ENCODE measurements at places on chromosomes 2 and 18.

- DNase-seq = no peak
Measured at GRCh38 chr2:73008766-73009135, 62.8 kb downstream of the SFXN5 start.

DNA sequence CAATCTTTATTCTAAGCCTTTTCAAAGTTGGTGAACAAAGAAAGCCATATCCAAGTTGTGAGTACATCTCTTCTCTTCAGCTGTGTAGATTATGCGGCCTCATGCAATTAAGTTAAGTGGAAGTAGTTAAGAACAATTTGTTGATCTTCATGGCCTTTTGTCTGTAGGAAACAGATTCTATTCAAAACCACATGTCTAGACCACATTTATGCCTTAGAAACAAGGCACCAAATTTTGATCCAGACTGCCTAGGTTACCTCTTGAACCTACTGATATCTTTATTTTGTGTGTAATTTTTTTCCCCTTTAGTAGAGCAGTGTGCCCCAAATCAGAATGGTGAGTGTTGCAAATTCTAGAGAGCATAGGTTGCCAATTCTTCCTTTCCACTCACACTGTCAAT lies 101.6 kb upstream of the CERS6 start:
- no peak for DNase-seq

- no peak for DNase-seq
Measured at GRCh38 chr2:134454931-134455330, 201.1 kb downstream of the MGAT5 start.

DNA sequence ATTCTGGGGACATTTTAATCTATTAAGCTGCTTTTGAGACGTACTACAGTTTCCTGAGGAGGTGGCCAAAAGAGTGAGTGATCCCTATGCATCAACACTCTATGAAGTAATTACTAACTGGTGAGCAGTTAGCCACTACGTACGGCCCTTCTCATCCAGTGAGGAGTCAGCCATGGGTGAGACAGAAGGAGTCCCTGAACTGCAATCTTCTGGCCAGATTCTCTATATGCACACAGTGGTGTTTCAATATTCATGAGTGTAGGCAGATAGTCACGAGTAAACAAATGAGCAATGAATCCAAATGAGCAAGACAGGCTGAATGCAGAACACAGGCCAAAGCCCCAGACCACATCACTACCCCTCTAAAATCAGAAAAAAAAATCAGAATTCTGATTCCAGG lies 29.8 kb upstream of the TMEM214 start:
- DNase-seq = no peak

DNA sequence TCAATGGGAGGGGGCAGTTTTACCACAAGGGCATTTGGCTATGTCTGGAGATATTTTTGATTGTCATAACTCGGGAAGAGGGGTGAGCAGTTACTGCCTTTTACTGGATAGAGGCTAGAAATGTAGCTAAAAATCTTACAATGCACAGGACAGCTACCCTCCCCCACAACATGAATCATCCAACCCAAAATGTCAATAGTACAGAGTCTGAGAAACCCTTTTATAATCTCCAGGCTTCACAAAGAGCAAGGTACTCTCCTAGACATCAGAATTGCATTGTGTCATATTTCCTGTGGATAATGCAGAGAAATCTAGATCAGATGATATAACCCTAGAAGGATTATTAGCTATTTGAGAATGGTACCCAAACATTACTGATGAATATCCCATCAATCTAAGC lies 277.1 kb upstream of the NRP2 start:
- no peak for DNase-seq

- DNase-seq = no peak
Measured at GRCh38 chr2:21395366-21395765, 271.6 kb downstream of the TDRD15 start.

GRCh38 chr2:227876300-227876801 lies 4.9 kb downstream of the DAW1 start:
- DNase-seq = no peak

DNA sequence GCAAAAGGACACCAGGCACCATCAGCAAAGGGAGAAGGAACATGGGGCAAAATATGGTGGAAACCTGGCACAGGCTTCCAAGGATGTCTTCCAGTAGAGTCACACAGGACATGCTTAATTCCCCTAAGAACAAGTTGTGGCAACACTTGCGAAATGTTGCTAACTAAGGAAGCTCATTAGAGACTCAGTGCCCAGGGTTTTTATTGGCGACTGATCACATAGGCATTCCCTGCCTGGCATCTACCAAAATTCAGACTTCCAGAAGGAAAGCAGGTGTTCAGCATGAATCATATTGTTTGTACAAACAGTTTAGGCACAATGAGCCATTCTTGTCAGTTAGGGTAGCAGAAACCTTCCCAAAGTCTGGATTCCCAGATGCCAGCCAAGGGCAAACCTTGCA lies 25.7 kb downstream of the SLC4A1AP start:
- no peak for DNase-seq

DNA sequence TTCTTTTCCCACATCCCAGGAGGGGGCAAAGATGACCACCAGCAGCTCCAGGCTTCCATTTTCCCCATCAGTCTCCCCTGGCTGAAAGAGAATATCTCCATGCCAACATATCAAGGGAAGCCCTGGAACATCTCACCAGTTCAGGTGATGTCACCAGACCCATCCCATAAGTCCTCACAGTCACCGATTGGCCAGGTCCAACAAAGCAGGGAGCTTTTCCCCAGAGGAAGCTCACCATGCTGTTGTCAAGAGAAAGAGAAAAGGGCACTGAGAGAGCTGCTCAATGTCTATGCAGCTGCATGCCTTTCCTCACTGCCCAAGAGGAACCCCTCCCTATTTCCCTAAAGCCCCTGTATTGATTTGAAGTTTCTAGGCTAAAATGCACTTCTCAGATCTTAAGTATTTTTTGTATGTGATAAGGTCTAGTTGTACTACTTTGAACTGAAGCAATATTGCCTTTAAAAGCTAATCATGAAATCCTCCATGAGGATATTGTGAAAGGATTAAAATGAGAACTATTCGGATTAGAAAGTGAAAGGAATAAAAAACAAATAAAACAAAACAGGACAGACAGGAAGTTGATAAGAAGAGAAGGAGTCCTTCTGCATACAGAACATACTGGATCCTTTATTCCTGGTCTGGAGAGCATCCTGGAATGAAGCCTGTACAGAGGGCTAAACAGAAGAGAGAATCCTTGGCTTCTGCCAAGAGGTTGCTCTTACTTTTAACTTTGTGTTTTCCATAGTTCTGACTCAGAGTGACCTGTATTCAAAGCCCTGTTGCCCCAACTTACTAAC lies 45.2 kb upstream of the CTIF start:
- DNase-seq = no peak

GRCh38 chr2:120012363-120012762 lies 514 bp upstream of the EPB41L5 start:
- no peak for DNase-seq

DNA sequence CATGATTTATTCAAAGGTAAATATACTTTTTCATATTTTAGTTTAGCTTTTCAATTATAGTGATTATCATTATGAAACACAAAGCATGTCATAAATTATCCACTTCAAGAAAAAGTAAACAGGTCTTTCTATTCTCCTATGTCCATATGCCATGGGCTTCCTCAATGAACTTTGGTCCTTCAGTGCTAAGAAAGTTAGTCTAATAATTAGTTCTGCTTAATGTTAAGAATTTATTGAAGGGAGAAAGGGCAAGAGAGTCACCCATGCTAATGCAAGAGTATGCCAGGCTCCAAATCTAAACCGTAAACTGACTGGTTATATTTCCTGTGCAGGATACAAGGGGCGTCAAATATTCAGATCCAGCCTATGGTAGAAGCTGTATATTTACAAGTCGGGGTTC lies 96.2 kb downstream of the GORASP2 start:
- no peak for DNase-seq

- DNase-seq = peak; percentile 27
Measured at GRCh38 chr2:106885971-106886915, at the start of gene ST6GAL2. Gene ST6GAL2 (minus strand): TSS chr2:106886167. CDS start chr2:106843977, 42,190 bp downstream.

DNA sequence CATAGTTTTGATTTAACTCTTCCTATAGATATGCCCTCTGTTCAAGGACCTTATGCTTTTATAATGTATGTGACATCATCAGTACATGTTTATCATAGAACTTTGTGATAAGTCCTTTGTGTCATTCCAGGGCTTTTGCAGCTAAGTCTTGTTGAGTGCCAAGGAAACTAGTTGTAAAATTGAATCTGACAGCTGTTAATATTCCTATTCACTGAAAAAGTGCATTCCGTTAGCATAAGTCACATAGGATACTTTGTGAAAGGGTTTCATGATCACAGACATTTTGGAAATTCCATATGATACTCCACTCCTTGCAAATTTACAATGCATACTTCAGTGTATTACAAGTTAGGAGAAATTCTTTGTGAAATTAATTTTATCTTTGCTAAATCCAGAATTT lies 503.4 kb downstream of the CCDC85A start:
- no peak for DNase-seq

GRCh38 chr2:188158337-188159100 lies 133.2 kb upstream of the GULP1 start:
- no peak for DNase-seq
